CD4-positive, alpha-beta T cell treated with Interferon gamma for 1 hour (primary cell): ENCODE measurements at places on chromosomes 3 and 15.
A peak's percentile ranks its signal among the peaks of the same experiment; 100 is the strongest.

- DNase-seq: no peak
Observed at GRCh38 chr3:30500666-30501399, 105.6 kb upstream of the TGFBR2 start.

DNA sequence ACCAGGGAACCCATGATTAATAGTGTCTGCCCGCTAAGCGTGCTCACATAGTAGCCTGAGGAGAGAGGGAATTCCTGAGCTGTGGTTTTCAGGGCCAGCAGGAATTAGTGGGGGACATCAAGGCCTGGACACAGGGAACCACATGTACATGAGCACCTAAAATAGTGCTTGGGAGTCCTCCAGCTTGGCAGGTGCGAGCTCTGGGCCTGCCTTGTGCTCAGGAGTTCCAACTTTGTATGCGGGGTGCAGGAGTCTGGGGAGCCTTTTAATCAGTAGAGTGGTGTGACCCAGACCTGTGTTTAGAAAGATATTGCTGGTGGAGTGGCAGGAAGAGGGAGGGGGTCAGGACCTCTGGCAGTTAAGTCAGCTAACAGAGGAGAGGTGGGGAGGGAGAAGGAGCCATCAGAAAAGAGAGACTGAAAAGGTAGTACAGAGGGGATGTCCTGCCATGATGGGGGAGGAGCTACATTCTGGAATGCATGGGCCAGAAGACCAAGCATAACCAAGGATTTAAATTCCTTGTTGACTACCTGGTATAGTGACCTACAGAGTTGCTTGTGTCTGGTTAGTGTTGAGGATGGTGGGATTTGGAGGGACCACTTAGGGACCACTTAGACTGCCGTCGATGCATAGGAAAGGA is 1.9 kb downstream of the DAG1 start:
- DNase-seq: no peak

GRCh38 chr3:164524201-164524600 is 554.1 kb downstream of the SI start:
- no peak for DNase-seq

- DNase-seq: no peak
Observed at GRCh38 chr15:47333734-47334133, 383.6 kb upstream of the SEMA6D start.

GRCh38 chr3:178329936-178330335 is 206.3 kb upstream of the KCNMB2 start:
- DNase-seq: no peak

DNA sequence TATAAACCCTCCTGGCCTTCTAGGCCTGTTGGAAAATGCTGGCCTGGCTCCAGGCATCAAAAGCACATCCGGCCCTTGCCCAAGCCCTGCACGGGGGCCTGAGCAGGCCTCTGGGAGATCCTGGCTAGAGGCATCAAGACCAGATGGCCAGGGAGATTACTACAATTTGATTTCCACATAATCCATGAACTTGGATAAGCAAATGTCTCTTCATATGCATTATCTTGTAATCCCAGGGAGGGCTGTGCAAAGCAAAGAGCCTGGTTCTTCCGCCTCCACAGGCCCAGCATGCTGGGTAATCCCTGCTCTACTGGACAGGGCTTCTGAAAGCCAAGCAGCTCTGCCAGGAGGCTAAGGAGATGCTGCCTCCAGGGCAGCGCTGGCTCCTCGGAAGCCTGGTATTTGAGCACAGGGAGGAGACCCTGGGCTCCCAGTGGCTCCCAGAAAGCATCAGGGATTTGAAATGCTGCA is 18.2 kb downstream of the MRPL46 start:
- DNase-seq: no peak

- DNase-seq: no peak
Observed at GRCh38 chr3:117610156-117610555, 900.6 kb downstream of the TUSC7 start.

GRCh38 chr3:111948786-111949185 is 30.0 kb upstream of the ABHD10 start:
- no peak for DNase-seq

GRCh38 chr3:123818324-123818920 is 65.7 kb downstream of the MYLK start:
- no peak for DNase-seq

GRCh38 chr3:13879946-13880810 is at the start of gene WNT7A:
Gene WNT7A (minus strand): TSS chr3:13880071. CDS start chr3:13879816, 255 bp downstream.
- DNase-seq: peak; percentile 55

- DNase-seq: no peak
Observed at GRCh38 chr3:137693791-137694190, 70.3 kb upstream of the SOX14 start.

GRCh38 chr15:39142500-39142899 is 438.4 kb upstream of the THBS1 start:
- no peak for DNase-seq

- DNase-seq: no peak
Observed at GRCh38 chr15:38691965-38692788, 127.6 kb upstream of the RASGRP1 start.
